DND-41 (cell line): ENCODE measurements at places on chromosomes 12 and 14.

GRCh38 chr12:45284096-45284901 lies 68.4 kb downstream of the ANO6 start:
- no peak for DNase-seq
- peaks cover 19% of the 10 kb centered on the region; the same call in 1 of the 2 replicates for H3K36me3 ChIP-seq
- no peak overlapping the region for H3K27ac ChIP-seq
- no peak overlapping the region for H3K4me3 ChIP-seq
- no peaks in the 10 kb centered on the region for H3K4me1 ChIP-seq

GRCh38 chr12:94988471-94988870 lies 15.0 kb downstream of the NDUFA12 start:
- peaks cover 34% of the 10 kb centered on the region for H3K4me1 ChIP-seq
- no peaks in the 10 kb centered on the region for H3K27me3 ChIP-seq
- no peak for DNase-seq
- peaks cover 24% of the 10 kb centered on the region for H3K36me3 ChIP-seq
- H3K27ac ChIP-seq: peak overlapping the region; percentile 39
- H3K4me3 ChIP-seq: no peak overlapping the region

GRCh38 chr14:70563869-70564268 lies 29.1 kb upstream of the ADAM20 start:
- H3K4me1 ChIP-seq: no peaks in the 10 kb centered on the region
- no peak overlapping the region for H3K4me3 ChIP-seq
- H3K36me3 ChIP-seq: peaks cover 62% of the 10 kb centered on the region
- no peak overlapping the region for H3K27ac ChIP-seq
- no peak for DNase-seq

DNA sequence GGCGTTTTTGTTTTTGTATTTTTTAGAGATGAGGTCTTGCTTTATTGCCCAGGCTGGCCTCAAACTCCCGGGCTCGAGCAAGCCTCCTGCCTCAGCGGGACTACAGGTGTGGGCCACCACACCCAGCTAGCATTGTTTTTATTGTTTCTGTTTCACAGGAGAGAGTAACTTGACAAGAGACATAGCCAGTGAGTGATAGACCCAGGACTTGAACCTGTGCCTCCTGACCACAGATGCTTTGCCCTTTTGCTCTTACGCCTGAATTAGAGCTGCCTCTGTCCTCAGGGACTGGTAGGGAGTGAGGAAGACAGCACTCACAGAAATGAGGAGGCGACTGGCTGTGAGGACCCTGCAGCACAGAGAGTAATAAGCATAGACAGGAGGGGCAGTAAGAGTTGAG lies 2.3 kb downstream of the EVL start:
- no peaks in the 10 kb centered on the region for H3K27me3 ChIP-seq
- peak overlapping the region; percentile 36; the same call in 1 of the 2 replicates for H3K4me3 ChIP-seq
- DNase-seq: peak; percentile 51
- H3K4me1 ChIP-seq: peaks cover 80% of the 10 kb centered on the region
- peaks cover 49% of the 10 kb centered on the region for H3K36me3 ChIP-seq

- no peaks in the 10 kb centered on the region for H3K36me3 ChIP-seq
- no peak overlapping the region for H3K27ac ChIP-seq
- DNase-seq: no peak
Measured at GRCh38 chr12:4215229-4216186, 58.1 kb upstream of the CCND2 start.

DNA sequence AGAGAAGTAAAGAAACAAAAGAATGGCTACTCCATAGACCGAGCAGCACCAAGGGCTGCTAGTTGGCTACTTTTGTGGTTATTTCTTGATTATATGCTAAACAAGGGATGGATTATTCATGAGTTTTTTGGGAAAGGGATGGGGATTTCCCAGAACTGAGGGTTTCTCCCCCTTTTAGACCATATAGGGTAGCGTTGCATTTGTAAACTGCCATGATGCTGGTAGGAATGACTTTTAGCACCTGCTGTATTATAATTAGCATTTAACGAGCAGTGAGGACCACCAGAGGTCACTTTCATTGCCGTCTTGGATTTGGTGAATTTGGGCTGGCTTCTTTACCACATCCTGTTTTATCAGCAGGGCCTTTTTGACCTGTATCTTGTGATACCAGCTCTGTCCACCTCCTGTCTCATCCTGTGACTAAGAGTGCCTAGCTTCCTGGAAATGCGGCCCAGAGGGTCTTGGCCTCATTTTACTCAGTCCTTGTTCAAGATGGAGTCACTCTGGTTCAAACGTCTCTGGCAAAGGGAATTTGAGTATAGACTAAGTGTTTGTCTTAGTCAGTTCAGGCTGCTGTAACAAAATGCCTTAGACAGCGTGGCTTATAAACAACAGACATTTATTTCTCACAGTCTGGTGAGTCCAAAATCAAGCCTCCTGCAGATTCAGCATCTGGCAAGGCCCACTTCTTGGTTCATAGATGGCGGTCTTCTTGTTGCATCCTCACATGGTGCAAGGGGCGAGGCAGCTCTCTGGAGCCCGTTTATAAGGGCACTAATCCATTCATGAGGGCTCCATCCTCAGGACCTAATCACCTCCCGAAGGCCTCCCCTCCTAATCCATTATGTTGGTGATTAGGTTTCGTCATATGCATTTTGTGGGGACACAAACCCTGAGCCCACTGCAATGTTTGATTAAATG lies 348.3 kb upstream of the SFSWAP start:
- H3K27ac ChIP-seq: no peak overlapping the region
- no peaks in the 10 kb centered on the region for H3K27me3 ChIP-seq
- no peaks in the 10 kb centered on the region for H3K36me3 ChIP-seq
- no peaks in the 10 kb centered on the region for H3K4me1 ChIP-seq
- DNase-seq: no peak
- H3K4me3 ChIP-seq: no peak overlapping the region

GRCh38 chr12:116964054-116965050 lies 53.6 kb downstream of the FBXW8 start:
- H3K27ac ChIP-seq: peak overlapping the region; percentile 77
- H3K4me3 ChIP-seq: peak overlapping the region; percentile 12
- peaks cover 8% of the 10 kb centered on the region; the same call in 1 of the 2 replicates for H3K36me3 ChIP-seq
- DNase-seq: peak; percentile 75

GRCh38 chr12:65941388-65941787 lies 117.1 kb downstream of the HMGA2 start:
- H3K27me3 ChIP-seq: no peaks in the 10 kb centered on the region
- DNase-seq: no peak
- no peaks in the 10 kb centered on the region for H3K4me1 ChIP-seq
- H3K27ac ChIP-seq: no peak overlapping the region
- no peak overlapping the region for H3K4me3 ChIP-seq
- H3K36me3 ChIP-seq: no peaks in the 10 kb centered on the region

DNA sequence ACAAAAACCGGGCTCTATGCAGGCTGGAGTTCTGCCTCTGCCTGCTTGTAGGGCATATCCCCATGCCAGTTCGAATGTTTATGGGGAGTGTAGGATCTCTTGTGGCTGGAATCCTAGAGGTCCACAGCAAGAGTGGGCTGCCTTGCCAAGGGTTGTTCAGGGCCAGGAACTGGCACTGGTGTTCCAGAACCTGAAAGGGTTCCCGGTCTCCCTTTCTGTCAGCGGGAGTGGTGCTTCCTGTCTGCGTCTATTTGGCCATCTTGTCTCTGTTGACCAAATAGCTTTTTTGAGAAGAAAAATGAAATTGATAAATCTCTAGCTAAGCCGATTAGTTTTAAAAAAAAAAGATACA lies 17.8 kb downstream of the OLR1 start:
- peaks cover 11% of the 10 kb centered on the region for H3K27me3 ChIP-seq
- no peak overlapping the region for H3K27ac ChIP-seq
- no peak overlapping the region for H3K4me3 ChIP-seq
- H3K36me3 ChIP-seq: no peaks in the 10 kb centered on the region
- DNase-seq: no peak

DNA sequence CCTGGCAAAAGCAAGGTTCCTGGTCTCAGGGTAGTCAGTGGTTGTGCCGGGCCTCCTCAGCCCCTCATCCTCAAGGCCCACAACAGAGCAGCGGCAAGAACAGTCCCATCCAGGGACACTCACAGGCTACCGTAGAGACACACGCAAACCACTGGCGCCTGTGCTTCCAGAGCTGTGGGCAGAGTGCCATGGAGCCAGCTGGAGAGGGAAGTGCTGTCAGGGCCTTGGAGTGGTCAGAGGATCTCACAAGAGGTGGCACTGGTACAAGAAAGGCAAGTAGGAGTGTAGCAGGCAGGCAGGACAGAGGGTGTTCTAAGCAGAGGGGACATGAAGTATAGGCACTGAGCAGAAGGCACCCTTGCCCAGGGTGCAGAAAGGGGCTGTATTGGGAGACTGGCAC lies 34.6 kb downstream of the ANKRD9 start:
- peaks cover 12% of the 10 kb centered on the region for H3K4me1 ChIP-seq
- H3K4me3 ChIP-seq: no peak overlapping the region
- H3K27ac ChIP-seq: no peak overlapping the region
- no peaks in the 10 kb centered on the region for H3K27me3 ChIP-seq
- no peak for DNase-seq

DNA sequence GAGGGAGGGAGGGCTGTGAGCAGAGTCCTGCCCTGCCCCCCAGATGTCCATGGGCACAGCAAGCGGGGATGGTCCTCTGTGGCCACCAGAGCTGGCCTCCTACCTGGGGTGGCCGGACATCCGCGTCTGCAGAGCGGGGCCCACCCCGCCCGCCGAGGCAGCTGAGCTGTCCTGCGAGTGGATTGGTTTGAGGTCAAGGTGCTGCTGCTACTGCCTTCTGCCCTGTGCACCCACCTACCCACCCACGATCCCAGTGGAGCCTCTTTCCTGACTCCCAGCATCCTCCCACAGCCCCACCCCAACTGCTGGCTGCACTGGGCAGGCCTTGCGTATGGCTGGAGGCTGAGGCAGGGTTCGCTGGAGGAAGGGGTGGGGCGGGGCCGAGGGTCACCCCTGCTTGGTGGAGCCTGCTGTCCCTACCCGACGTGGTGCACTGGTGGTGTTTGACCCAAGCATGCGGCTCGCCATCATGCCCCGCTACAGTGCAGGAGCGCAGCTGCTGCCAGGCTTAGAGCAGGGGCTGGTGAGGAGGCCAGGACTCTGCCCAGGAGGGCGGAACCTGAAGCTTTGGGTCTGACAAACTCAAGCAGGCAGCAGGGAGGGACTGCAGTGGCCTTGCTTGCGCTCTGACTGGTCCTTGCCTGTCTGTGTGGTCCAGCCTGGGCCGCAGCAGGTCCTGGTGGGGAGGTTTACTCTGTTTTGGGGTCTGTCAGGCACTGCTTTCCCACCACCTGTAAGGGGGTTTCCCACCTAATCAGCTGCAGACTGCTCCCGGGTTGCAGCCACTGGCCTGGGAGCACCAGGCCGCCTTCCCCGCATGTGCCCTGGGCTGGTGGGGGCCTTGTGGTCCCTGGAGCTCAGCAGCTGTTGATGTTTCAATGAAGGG lies 23.7 kb downstream of the CEP170B start:
- no peaks in the 10 kb centered on the region for H3K4me1 ChIP-seq
- no peaks in the 10 kb centered on the region for H3K36me3 ChIP-seq
- DNase-seq: no peak
- no peaks in the 10 kb centered on the region for H3K27me3 ChIP-seq
- H3K27ac ChIP-seq: no peak overlapping the region

GRCh38 chr14:99250636-99251208 lies 21.3 kb downstream of the BCL11B start:
- peaks cover 44% of the 10 kb centered on the region for H3K4me1 ChIP-seq
- H3K36me3 ChIP-seq: peaks cover 95% of the 10 kb centered on the region
- DNase-seq: no peak
- no peaks in the 10 kb centered on the region for H3K27me3 ChIP-seq

DNA sequence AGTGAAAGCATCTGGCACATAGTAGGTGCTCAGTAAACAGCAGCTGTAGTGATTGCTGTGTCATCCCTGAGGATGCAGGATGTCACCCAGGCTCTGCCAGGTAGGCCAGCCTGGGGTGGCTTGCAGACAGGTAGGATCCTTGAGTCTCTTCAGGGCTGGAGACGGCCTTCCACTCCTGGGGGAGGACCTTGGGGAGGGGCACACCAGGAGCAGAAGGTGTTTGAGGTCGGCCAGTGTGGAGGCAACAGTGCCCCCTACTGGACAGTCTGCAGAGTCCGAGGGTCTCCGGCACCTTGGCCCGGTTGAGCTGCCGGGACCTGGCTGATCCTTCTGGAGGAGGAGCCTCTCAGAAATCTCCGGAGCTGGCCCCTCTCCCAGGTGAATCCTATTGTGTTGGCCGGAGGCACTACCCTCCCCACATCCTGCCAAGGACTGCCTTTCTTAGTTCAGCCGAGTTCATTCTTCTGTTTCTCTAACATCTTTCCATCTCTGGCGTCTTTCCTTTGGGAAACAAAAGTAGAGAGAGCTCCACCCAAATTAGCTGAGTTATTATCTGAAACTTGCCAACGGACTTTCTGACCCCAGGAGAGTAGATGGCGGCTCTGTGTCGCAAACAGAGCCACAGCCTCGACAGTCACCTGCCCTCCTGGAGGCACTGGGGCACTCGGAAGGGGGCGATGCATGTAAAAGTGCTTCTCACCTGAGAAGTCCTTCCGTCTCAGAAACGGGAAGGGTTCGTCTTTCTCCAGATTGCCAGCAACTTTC lies 41.8 kb upstream of the CLMN start:
- H3K36me3 ChIP-seq: no peaks in the 10 kb centered on the region
- H3K27me3 ChIP-seq: peaks cover 3% of the 10 kb centered on the region
- no peak overlapping the region for H3K27ac ChIP-seq
- peak; percentile 34 for DNase-seq

DNA sequence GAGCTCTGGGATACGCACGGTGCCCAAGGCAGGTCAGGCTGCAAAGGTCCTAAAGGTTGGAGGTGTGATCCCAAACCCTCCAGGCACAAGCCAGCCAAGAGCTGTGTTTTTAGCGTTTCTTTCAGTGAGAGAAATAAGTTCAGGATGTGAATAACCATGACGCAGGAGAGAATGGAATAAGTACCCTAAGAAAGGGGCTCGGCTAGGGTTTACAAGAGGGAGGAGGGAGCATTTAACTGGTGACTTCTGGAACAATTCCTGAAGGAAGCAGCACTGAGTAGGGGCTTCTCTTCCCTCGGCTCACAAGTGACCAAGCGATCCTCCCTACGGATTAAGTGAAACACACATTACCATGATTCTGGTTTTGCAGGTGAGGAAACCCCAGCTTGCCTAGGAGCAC lies 29.4 kb downstream of the SSH1 start:
- no peak overlapping the region for H3K27ac ChIP-seq
- no peak overlapping the region for H3K4me3 ChIP-seq
- H3K4me1 ChIP-seq: no peaks in the 10 kb centered on the region
- no peaks in the 10 kb centered on the region for H3K27me3 ChIP-seq
- H3K36me3 ChIP-seq: peaks cover 17% of the 10 kb centered on the region

GRCh38 chr12:49098035-49098451 lies 3.4 kb upstream of the DHH start:
- no peak overlapping the region for H3K4me3 ChIP-seq
- peaks cover 55% of the 10 kb centered on the region for H3K36me3 ChIP-seq
- H3K4me1 ChIP-seq: no peaks in the 10 kb centered on the region
- no peaks in the 10 kb centered on the region for H3K27me3 ChIP-seq

DNA sequence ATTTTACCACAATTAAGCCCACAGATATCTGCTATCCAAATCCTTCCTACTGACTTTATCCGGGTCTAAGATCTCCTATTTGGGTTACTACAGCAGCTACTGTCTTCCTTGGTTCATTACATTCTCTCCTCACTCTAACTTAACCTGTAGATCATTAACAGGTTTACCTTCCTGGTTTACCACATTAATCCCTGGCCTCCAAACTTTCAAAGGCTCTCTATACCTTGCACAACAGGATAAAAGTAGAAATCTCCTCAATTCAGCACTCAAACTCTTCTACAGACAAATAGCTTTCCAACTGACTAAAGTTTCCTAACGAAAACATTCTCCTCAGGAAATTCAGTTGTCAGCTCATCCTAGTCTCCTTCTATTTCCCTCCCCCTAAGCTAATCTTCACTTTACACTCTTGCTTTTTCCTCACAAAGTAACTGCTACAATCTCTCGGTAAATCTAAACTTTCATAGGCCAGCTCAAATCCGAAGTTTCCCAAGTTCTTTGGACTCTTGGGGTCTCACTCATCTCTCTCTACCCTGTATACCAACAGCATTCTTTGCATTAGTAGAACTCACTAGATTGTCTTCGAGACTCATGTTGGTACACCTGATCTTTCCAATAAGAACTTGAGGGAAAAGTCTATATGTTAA lies 2.7 kb downstream of the BTBD7 start:
- no peaks in the 10 kb centered on the region for H3K27me3 ChIP-seq
- no peaks in the 10 kb centered on the region; the same call in 1 of the 2 replicates for H3K36me3 ChIP-seq
- peaks cover 40% of the 10 kb centered on the region for H3K4me1 ChIP-seq
